ENCODE measurements at places on chromosomes 6 and 20.

GRCh38 chr6:120357447-120357846 lies 976.8 kb downstream of the TBC1D32 start:
- no peak for DNase-seq

DNA sequence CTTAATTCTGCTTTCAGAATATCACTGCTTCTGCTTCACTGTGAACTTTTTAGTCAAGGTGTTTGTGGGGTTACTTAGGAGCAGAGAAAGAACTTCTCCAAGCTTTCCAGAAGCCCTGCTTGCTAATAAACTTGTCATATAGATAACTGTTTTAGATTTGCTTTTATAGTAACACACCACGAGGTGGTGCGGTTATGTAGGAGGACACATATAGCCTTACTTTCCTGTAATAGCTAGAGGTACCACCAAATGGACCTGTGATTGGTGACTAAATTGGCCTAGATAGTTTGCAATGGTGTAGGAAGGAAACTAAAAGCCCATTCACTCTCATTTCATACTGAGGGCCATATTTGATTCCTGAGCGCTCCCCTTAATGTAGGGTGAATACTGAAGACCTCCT lies 52.3 kb upstream of the BCLAF1 start:
- DNase-seq, result no peak

GRCh38 chr6:51299621-51300380 lies 481.1 kb downstream of the TFAP2B start:
- DNase-seq, result no peak

DNA sequence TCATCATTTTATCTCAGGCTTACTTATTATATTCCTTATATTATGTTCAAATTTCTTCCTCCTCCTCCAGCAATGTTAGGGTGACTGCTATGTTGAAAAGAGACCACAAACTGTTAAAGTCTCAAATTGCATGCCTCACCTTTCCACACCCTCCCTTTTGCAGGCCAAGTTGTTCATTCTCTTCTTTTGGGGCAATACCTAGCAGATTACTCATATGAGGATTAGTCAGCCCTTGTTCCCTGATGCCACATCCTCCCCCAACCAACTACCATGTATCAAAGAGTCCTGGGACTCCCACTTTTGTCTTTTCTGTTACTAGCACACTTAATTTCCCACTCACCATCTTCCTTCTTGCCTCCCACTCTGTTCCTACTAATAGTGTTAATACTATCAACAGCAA lies 434.7 kb downstream of the BCKDHB start:
- DNase-seq, result no peak

DNA sequence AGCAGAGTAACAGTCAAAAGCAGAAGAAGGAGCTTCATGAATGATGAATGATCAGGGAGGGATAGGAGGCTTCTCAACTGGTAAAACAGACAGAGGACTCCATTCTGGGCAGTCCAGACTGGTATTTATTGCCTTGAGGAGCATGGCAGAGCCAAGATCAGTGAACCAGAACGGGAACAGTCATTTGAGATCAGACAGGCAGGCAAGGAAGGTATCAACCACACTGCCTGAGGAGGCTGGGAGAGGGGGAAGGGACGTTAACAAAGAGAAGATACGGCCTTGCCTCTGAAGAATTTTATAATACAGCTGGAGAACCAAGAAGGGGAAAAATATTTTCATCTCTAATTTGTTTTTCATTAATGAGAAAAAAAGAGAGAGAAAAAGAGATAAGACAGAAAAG lies at the start of gene DEFB121:
TSS of gene DEFB121 (minus strand) at position 101 of the 400 bp plus-strand sequence. CDS start at position 38, 63 bp downstream.
- DNase-seq, result no peak

DNA sequence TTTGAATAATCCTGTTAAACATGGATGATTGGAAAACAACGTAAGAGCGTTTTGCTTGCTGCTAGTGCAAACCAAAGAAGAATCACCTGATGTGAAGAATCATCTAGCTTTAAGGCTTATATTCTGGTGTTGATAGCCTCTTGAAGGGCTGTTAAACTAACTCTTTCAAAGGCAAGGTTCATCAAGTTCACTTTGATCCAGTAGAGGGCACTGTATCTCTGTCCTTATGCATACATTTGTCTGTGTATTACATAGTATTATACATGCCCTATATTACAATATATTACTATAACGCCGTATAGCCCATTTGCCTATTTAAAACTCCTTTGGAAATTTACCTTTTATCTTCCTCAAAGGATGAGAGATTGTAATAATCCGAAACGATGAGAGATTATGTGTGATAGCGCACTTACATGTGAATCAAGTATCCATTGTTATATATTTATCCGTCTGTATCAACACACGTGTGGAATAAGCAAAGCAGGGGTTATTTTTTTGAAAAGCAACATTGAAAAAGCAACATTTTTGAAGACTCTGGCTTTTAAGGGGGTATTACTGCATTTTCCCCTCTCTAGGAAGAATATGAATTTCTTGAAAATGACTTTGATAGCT lies 50.8 kb upstream of the NRN1 start:
- DNase-seq, result peak; percentile 9

DNA sequence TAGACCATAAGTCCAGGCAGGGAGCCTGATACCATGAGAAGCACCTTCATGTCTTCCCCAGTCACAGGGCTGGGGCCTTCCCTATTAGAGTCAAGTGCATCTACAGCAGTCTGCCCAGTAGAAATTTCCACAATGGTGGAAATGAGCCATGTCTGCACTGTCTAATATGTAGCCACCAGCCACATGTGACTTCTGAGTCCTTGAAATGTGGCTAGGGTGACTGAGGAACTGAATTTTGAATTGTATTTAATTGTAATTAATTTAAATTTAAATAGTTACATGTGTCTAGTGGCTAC lies 300.2 kb downstream of the CLIC5 start:
- DNase-seq, result no peak

GRCh38 chr6:44224965-44225305 lies 1.5 kb downstream of the SLC29A1 start:
- no peak for DNase-seq

DNA sequence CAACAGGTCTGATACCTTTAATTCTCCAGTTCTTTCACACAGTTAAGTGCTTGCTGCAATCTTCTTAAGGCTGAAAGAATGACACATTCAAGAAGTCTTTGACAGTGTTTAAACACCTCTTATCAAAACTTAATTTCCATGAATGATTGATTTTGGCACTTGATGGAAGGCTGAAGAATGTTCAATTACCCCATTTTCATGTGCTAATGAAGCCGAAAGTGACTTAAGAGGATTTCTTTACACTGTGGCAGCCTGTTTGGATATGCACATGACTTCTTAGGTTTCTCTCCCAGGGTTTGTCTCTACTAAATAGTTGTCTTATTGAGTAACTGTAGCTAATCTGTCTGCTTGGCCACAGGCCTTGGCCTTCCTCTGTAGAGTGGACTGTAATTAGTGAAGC lies 81.1 kb upstream of the PRDM1 start:
- no peak for DNase-seq

GRCh38 chr6:192313-192664 lies 100.0 kb upstream of the DUSP22 start:
- DNase-seq, result no peak

GRCh38 chr6:44217332-44218143 lies 812 bp downstream of the MYMX start:
- DNase-seq, result no peak

GRCh38 chr20:50652702-50653294 lies 38.5 kb downstream of the RIPOR3 start:
- DNase-seq, result no peak

GRCh38 chr6:72386324-72386723 lies 235.5 kb upstream of the KCNQ5 start:
- DNase-seq, result no peak

- no peak for DNase-seq
Observed at GRCh38 chr6:15885624-15886023, 222.8 kb upstream of the DTNBP1 start.

GRCh38 chr20:21548390-21549035 lies 34.6 kb upstream of the NKX2-2 start:
- no peak for DNase-seq

DNA sequence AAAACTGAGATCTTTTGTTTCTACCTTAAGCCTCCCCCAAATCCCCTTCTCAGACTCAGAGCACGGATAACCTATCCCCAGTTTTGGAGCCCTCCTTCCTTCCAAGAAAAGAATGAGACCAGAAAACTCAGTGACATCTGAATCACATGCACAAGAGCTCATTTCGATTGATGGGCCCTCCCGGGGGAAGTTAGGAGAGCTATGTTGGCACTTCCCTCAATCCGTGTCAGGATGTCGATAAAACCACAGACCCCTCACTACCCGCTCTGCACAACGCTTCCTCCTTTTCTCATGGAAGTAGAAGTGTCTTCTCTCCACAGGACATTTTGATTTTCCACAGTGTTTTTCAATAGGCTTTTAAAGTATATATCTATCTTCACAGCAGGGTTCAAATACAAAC lies 332.4 kb downstream of the HACE1 start:
- DNase-seq, result no peak

DNA sequence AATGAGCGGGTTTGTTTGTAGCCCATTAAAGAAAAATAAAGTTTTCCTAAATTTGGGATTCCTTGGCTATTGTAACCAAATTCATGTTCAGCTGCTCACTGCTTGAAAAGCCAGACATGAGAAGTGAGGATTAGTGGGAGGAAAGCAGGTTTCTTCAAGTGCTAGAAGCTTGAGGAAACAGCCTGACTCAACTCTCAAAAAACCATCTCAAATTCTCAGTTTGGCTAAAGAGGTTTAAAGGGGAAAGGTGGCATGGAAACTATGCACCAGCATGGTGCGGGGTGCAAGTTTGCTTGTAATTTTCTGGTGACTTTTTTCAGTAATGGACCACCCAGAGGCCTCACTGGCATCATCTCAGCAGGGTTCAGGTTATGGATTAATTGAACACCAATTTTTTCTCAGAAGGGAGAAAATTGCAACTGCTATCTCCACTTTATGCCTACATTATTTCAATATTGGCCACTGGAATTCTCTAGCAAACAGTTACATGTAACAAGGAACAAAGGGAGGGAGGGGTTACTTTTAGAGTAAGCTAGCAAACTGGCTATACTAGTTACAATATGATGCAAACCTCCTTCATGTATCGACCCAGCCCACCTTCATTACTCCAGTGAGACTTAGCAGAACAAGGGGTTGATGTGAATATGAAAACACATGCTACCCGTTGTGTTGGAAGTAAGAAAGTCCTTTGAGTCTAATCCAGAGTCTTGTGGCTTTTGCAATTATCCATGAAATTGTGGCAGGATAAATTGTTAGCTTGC lies 85.0 kb upstream of the IFNGR1 start:
- no peak for DNase-seq

GRCh38 chr6:85287158-85287557 lies 162.7 kb upstream of the NT5E start:
- DNase-seq, result no peak

- no peak for DNase-seq
Observed at GRCh38 chr6:164308339-164308738, 893.8 kb downstream of the QKI start.

- DNase-seq, result no peak
Observed at GRCh38 chr6:39043776-39044175, 4.8 kb upstream of the GLP1R start.

DNA sequence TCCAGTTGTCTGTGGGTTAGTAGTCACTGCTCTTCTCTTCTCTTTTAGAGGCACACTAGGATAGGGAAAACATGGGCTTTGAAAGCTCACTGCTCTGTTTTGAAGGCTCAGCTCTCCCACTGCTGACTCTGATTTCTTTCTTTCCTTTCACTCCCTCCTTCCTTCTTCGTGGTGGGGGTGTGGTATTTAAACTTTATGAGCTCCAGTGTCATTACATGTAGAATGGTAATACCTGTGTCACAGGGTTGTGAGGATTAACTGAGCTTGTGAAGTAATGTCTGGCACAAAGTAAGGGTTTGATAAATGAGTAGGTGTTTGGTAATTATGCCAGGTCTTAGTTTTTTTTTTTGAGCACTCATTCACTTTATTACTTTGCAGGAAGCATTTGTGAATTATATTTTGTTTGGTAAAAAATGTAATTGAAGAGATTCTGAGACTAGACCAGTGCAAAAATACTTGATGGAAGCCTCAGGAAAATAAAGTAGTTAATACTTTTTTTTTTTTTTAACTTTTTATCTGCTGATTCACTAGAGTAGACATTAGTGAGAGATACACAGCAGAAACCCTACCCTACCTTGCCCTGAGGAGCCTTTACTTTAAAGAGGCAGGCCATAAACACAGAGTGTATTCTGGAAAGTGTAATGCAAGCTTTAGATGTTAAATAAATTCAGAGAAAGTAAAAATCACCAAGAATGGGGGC lies 17.3 kb downstream of the SMAP1 start:
- no peak for DNase-seq

All from fibroblast of the conjunctiva (primary cell).